ENCODE measurements at places on chromosomes 5 and 9.

DNA sequence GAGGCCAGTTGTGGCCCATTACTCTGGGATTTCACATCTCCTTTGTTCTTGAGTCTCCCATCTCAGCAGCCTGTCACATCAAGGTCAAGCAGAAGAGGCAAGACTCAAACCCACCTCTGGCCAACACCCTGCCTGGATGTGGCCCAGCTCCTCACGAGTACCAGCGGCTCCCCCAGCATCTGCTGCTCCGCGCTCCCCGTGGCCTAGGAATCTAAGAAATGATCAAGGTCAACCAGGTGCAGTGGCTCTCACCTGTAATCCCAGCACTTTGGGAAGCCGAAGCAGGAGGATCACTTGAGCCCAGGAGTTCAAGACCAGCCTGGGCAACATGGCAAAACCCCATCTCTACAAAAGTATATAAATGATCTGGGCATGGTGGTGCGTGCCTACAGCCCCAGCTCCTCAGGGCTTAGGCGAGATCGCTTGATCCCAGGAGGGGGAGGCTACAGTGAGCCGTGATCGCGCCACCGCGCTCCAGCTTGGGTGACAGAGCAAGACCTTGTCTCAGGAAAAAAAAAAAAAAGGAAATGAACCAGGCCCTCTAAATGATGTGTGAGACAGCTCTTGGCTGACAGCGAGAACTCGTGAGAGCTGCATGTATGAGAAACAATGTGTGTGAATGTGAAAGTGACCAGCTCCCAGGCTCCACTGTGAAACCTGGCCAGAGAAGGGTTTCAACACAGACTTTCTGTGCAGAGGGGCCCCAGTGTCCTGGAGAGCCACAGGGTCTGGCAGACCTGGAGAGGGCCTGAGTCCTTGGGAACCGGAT lies 61.6 kb upstream of the ANGPTL2 start:
- DNase-seq = no peak

- no peak for DNase-seq
Observed at GRCh38 chr5:82399111-82399510, 121.0 kb upstream of the RPS23 start.

GRCh38 chr5:41347569-41347968 lies 134.2 kb upstream of the C6 start:
- DNase-seq = no peak

GRCh38 chr9:109092051-109092580 lies 27.6 kb downstream of the TMEM245 start:
- DNase-seq = no peak

DNA sequence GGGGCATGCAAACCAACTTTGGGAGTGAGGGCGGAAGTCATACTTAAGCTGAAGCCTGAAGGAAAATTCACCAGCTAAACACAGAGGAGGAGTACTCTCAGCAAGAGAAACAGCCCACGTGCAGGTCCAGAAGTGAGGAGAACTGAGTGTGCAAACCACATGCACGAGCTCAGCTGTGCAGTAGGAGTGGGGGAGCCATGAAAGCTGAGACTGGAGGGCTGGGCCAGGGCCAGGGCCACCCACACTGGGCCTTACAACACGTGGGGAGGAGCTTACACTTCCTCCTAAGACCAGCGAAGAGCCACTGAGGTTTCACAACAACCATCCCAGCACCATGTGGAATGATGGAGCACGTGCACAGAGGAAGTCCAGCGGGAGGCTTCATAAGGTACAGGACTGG lies 9.3 kb upstream of the WWC1 start:
- DNase-seq = no peak

DNA sequence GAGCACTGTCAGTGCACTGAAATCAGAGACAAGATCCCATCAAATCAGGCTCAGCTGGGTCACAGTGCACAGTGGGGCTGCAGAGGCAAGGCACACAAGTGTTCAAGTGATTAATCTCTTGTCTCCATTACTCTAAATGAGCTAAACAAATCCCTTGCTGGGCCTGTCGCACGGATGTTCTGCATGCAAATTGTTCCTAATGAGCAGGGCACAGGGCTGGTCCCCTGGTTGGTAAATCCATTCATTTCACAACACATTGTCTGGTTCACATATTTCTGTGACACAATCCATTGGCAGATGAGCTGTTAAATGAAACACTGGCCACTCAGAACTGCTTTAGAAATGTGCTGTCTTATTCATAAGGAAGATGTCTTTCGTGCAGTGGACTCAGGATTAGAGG lies 167.9 kb upstream of the BRINP1 start:
- DNase-seq = no peak

DNA sequence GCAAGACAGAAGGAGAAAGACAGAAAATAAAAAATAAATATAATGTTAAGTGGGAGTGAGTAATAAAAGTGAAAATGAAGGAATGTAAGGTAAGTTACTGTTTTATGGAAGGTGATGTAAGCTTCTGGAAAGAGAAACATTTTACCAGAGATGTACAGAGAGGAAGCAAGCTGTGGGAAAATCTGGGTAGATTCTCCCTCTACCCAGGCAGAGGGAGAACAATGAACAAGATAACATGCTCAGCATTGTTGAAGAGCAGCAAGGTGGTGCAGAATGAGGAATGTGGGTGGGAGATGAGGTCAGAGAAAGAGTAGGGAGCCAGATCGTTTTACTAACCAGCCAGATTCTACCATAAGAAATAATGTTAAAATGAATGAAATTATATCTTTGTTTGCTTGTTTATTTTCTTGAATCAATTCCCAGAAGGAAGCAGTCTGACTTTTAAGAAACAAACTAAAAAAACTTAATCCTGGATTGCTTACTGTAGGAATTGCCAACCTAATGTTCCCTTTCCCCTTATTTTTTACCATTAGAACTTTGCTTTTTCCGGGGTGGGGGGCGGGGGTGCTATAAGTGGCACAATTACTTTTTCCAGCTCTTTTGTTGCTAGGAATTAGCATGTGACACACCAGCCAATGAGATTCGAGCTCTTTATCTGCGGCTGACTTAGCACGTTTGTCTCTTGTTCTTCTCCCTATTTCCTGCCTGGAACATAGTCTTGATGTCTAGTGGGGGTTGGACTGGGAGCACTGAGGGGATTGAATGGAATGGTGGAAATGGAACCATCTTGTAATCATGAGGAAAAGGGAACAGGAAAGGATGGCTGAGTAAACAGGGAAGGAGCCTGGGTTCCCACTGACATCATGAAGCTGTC lies 356.7 kb downstream of the TMEM167A start:
- no peak for DNase-seq

GRCh38 chr9:78871086-78871451 lies 574.1 kb downstream of the PSAT1 start:
- no peak for DNase-seq

GRCh38 chr5:111134864-111135263 lies 42.7 kb downstream of the WDR36 start:
- no peak for DNase-seq

DNA sequence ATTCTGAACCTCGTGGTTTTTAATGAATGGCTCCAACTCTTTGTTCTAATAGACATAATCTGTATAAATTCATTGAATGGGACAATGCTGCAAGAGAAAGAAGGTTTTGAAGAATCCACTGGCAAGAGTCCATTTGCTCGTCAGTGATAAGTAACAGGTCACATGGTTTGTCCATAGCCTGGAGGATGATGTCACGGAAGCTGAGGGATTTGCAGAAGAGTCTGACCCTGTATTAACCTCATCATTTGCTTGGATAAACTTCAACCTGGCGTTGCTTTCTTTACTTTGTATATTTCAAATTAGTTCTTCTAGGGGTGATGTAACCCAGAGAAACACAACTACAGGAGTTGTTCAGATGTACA lies 197.4 kb downstream of the GAS1 start:
- no peak for DNase-seq

DNA sequence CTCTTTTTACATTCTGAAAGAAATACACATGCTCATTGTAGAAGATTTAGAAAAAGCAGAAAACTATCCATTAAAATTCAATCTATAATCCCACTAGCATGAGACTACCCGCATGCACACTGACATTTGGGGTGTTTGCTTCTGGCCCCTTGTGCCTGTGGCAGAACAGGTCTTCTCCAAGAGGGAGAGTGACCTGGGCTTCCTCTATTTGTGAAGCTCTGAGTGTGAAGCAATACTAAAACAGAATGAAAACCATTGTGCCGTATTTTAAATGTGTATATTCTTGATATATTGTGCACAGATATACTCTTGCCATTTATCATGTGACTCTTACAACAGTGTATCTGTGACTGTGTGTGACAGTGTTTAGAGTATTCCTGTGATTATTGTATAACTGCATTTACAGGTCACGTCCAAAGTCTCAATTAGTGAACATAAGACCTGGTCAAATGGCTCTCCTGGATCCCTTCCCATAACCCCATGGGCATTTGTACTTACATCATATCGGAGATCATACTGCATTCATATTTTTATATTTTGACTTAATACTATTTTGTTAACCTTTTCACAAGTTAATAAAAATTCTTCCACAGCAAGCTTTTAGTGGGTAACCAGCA lies 14.7 kb upstream of the CPEB4 start:
- DNase-seq = no peak

GRCh38 chr5:36602704-36603321 lies 3.6 kb upstream of the SLC1A3 start:
- no peak for DNase-seq

- no peak for DNase-seq
Observed at GRCh38 chr5:128579093-128579492, 41.0 kb upstream of the FBN2 start.

DNA sequence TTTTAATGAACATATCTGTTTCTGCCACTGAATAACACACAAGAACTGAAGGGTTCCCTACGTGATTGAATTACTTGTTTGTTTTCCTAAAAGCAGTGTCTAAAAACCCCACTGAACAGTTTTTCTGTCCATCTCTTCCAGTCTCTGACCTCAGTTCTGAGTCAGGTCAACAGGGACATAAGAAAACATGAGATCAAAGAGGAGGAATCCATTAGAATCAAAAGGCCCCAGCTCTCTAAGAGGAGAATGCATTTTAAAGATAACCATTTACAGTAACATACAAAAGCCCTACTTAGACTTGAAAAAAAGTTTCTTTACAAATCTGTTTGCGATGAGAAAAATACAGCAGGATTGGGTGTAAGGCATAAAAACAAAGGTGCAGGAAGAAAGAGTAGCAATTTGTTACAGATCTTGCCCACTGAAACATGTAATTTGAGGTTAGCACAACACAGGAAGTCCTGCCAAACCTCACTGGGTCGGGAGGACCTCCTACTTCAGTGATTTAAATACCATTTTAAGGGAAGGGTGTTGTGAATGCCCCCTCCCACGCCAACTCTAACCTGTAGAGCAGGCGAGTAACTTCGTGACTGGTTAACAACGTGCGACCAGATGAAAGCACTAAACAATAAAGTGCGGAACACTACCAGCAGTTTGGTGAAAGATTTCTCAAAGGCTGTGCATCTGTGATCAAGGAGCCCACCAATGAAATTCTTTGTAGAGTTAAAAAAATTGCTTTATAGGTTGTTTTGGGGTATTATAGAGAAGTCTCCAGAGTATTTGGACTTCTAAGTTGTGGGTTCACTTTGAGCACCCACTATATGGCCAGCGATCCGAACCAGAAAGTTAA lies 1.3 kb downstream of the QSOX2 start:
- peak; percentile 83 for DNase-seq

DNA sequence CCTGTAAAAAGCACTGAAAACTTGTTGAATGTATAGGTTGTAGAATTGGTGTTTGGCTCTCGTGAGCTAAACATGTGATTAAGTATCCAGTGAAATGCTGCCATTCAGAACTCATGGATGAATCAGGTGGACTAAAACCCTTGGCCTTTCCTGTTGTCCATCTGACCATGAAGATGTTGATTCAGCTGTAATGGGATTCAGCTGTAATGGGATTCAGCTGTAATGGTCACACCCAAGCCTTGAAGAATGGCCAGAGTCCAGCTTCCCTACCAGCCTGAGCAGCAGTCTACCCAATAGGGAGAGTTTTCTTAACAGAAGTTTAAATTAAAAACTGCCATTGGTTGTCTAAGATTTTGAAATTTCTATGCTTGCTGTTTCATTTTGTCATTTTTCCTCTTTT lies 18.1 kb downstream of the MAMDC2 start:
- no peak for DNase-seq

DNA sequence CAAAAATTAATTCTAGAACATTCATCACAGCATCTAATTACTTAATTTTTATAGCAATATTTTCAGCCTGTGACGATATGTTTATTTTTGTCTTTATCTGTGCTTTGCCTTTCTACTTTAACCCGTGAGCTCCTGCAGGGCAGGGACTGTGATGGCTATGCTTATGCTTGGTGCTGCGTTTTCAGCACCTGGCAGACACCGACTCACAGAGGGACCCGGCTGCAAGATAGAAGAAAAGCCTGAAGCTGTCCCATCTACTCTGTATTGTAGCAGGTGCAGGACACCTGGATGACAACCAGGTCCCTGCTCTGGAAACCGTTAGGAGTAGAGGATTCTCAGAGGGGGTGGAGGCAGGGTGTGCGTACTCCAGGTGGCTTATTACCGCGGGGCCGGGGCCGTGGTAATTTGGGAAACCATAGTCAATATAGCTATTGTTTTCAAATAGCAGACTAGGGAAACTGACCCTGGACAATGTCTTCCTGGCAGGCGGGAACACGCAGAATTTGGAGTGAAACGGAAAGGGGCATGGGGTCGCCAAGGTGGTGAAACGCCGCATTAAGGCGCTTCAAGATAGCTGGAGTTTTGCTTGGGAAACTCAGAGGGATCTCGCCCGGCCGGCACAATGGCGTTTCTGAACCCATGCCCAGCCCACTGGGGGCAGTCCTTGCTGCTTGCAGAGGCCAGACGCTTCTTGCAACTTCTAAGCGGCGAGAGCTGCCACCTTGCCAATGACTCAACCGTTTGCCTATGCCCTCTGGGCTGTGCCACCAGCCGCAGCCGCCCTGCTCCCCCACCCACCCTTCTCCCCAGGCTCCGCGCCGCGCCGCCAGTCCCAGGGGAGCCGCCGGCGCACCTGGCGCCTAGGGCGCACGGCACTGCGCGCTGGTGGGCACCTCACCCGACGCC lies 140.1 kb upstream of the PALM2AKAP2 start:
- no peak for DNase-seq

DNA sequence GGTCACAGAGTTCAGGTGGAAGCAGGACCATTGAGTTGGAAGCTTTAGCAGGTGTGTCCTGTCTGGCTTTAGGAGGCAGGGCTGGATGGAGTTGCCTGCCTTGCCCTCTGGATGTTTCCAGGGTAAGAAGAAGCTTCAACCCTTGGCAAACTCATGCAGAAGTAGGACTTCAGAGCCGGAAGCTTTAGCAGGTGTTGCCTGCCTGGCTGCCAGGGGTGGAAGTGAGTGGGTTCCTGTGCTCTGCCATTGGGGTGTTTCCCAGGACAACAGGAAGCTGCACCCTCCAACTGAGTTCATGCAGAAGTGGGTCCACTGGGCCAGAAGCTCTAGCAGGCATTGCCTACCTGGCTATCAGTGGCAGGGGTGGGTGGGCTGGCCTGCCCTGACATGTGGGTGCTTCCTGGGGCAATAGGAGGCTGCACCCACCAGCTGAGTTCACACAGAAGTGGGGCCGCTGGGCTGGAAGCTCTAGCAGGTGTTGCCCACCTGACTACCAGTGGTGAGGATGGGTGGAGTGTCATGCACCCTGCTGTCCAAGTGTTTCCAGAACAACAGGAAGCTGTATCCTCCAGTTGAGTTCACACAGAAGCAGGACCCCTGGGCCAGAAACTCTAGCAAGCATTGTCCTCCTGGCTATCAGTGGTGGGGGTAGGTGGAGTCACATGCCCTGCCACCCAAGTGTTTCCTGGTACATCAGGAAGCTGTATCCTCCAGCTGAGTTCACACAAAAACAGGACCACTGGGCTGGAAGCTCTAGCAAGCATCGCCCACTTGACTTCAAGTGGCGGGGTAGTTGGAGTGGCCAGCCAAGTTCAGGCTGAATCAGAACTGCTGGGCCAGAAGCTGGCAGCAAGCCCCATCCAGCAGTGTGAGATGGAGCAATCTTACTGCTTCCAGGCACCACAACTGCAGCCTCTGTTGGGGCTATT lies 24.6 kb downstream of the LOX start:
- no peak for DNase-seq
